ENCODE measurements at places on chromosomes 16 and 17. TPM values are rescaled to one million over a fixed set of nuclear protein-coding genes. Genes with fewer than 3 reads are reported as not detected.

Gene HYDIN
- 0.32 TPM for total RNA-seq

Gene KRT24
- not detected for total RNA-seq

Gene HNF1B
- 30.4 TPM for total RNA-seq

Gene ARHGDIA
- total RNA-seq: 637 TPM

Gene LSM12
- total RNA-seq: 50.7 TPM

Gene GCSH
- total RNA-seq: 49.1 TPM

Gene UTS2R
- not detected for total RNA-seq

Gene CDRT15
- not detected for total RNA-seq

Gene AIPL1
- total RNA-seq: not detected

Gene CCL23
- total RNA-seq: not detected

Gene RFNG
- total RNA-seq: 26.4 TPM

Gene SULT1A2
- not detected for total RNA-seq

Gene CLEC18A
- total RNA-seq: not detected

Gene GAS2L2
- 0.09 TPM for total RNA-seq

Gene SHBG
- total RNA-seq: 0.69 TPM

Gene SCO1
- total RNA-seq: 64.5 TPM

Gene KRTAP4-4
- total RNA-seq: not detected

Gene NPIPA8
- 1.2 TPM for total RNA-seq

Gene SEC14L5
- 0.12 TPM for total RNA-seq

Gene KIF2B
- total RNA-seq: not detected

Gene TERB1
- total RNA-seq: not detected

Gene TIMM22
- 27.8 TPM for total RNA-seq

Gene CEMP1
- total RNA-seq: not detected

Gene B9D1
- 45.9 TPM for total RNA-seq

Gene PHOSPHO1
- 0.97 TPM for total RNA-seq

Gene SCIMP
- total RNA-seq: not detected

Gene ZNF385C
- total RNA-seq: 0.13 TPM

Gene YBX2
- total RNA-seq: 0.66 TPM

Gene GNGT2
- 0.24 TPM for total RNA-seq

Gene CAPNS2
- not detected for total RNA-seq

Gene ZP2
- total RNA-seq: not detected

Gene COA3
- total RNA-seq: 140 TPM

Gene EEF2KMT
- 26.0 TPM for total RNA-seq

Gene SLC22A31
- 1.8 TPM for total RNA-seq

Gene TPSD1
- 0.03 TPM for total RNA-seq

Gene C17orf107
- 0.30 TPM for total RNA-seq

Gene KRT33B
- 0.05 TPM for total RNA-seq

Gene ACSM2B
- not detected for total RNA-seq

Gene ABI3
- total RNA-seq: not detected

Gene PALB2
- total RNA-seq: 11.0 TPM

Gene KRT9
- total RNA-seq: not detected

Gene CEP295NL
- total RNA-seq: 0.39 TPM

Gene SMIM36
- not detected for total RNA-seq

Gene CEP112
- 5.6 TPM for total RNA-seq

Gene STH
- total RNA-seq: not detected

Gene ACSM3
- total RNA-seq: 4.5 TPM

Gene TMEM100
- total RNA-seq: not detected

Gene EMC8
- 66.7 TPM for total RNA-seq

Gene AATF
- total RNA-seq: 139 TPM

Gene ATAD5
- total RNA-seq: 4.3 TPM
